ENCODE measurements at places on chromosomes 1 and 21.

DNA sequence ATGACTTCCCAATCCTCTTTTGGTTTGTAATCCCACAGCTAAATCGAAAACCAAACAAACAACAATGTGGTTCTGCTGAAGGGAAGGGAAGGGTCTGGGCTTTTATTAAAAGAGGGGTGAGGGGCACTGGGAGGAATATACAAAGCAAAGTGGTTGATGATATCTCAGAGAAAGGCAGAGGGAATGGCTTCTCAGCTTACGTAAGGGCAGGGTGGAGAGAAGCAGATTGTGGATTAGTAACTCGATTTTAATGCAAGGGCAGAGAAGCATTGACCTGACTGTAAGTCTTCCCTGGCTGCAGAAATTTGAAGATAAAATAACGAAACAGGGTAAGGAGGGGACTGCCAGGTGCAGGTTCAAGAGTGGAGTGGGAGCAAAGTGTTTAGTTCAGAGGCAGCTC, 438.2 kb upstream of the LRRC7 start:
- no peak for DNase-seq

GRCh38 chr1:53165408-53165961, 23.0 kb upstream of the SLC1A7 start:
- no peak for DNase-seq

DNA sequence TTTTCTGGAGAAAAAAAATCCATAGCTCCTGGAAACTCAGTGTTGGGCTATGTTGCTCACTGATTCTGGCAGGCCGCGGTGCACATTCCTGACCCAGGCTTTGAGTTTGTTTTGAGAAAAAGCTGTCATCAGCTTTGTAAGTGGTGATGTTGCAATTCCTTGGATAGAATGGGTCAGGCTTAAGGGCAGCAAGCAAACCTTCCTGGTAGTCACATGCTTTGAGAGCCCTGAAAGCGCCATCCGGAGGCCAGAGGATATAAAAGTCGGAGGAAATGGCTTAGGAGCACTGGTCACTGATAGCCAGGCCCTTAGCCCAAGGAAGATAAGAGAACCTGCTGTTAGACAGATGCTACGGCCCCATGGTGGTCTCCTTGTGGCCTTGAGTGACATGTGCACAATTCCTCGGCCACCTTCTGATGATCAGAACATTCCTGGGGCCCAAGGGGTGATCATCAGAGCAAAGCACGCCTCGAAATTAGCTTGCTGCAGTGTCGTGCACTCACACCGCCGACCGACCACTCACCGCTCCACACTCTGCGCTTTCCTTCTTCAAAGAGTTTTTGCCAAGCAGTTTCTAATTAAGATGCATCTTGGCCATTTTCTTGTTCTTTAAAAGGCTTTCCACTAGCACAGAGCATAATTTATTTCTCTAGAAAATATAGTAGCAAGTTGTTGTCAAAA, 78.6 kb downstream of the MAN1C1 start:
- peak; percentile 93 for DNase-seq

DNA sequence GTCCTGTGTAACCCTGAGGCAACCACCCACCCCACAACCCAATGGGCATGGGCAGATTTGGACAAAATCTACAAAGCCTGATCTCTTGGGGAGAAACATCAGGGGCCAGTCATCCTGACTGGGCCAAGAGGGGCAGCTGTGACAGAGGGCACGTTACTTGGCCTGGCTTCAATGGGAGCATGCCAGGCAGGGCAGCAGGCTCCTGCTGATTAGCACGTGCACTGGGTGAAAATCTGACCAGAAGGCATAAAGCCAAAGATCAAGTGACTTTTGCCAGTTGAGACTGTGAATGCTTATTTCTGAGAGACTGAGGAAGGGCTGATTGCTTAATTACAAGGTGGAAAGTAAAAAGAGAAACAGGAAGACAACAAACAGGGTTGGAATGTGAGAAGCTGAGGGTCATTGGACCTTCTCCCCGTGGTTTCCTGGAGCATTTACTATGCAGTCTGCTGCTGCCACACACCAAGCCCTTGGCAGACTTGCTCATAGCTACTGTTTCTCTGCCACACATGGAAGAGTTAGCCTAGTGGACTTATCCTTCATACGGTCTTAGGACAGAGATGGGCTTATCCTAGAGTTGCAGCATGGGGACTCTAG, 39.8 kb upstream of the TNR start:
- no peak for DNase-seq

GRCh38 chr1:22936681-22937080, 36.0 kb downstream of the LACTBL1 start:
- DNase-seq: no peak

DNA sequence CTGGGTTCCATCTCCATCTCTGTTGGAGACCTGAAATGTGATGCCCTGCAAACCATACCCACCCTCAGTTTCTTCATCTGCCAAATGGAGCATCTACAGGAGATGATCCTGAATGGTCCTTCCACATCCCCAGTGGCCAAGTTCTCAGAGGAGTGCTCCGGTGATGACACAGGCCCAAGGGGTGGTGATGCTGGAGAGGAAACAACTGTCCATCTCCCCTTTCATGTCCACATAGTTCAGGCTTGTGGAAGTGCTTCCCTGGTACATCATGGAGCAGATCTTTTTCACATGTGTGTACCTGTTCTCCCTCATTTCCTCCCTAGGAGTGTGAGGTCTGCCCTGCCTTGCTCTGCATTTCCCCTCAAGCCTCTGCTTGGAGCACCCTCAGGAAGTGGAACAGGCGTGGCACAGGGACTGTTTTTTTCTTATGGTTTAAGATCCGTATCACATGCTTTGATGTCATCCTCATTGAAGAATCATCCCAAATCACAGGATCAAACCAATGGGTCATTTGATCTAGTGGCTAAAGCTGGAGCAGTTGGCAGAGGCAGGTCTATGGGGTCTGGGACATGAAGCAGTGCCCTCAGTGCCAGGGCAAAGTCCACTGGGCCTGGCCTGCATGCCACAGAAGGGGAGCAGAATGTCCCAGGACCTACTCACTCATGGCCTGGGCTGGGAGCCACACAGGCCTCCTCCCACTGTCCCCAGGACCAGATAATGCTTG, 8.2 kb upstream of the TRIM63 start:
- DNase-seq: no peak

- DNase-seq: no peak
Measured at GRCh38 chr1:226627924-226628611, 79.5 kb downstream of the STUM start.

- no peak for DNase-seq
Measured at GRCh38 chr1:160823296-160823695, 27.3 kb downstream of the LY9 start.

DNA sequence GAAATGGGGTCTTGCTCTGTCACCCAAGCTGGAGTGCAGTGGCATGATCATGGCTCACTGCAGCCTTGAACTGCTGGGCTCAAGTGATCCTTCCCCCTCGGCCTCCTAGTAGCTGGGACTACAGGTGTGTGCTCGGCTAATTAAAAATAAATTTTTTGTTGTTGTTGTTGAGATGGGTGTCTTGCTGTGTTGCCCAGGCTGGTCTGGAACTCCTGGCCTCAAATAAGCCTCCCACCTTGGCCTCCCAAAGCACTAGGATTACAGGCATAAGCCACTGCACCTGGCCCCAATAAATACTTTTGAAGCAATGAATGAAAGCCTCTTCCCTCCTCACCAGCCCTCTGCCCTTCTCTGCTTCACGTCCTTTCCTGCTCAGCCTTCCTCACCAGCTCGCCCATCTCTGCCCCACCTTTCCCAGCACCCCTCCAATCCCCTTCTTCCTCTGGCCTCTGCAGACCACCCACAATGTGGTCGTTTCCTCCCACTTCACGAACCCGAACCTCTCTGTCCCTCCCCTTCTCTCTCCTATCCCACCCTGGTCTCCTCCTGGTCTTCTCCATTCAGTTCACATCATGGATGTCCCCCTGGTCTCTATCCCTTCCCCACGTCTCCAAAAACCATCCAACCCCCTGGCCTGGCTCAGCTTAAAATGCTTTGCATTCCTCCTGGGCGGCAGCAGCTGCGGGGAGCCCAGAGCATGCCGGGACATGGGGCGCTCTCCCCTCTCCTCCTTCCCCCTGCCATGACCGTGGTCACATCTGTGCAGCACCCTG, 38.4 kb downstream of the RAP1GAP start:
- no peak for DNase-seq

- DNase-seq: peak; percentile 40
Measured at GRCh38 chr1:172002725-172003345, 161.5 kb downstream of the DNM3 start.

GRCh38 chr21:43193651-43194302, 25.0 kb downstream of the CRYAA start:
- DNase-seq: peak; percentile 49

GRCh38 chr1:178510155-178510554, 2.8 kb upstream of the TEX35 start:
- DNase-seq: no peak

DNA sequence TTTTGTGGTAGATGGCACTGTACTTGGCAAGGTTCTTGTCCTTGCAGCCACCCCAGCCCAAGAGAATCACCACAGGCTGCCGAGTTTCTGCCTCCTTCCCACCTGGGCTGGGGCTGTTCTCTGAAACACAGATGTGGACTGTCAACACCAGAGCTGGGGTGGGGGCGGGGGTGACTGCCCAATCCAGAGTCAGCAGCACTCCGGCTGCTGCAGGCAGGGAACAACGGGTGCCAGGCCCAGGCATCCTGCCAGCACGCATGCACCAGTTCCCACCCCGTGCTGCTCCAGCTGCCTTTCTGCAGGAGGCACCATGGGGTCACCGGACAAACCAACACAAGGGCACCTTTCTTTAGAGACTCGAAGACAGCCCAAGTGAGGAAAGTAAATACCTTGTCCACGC, 14.1 kb downstream of the TMEM53 start:
- DNase-seq: no peak

DNA sequence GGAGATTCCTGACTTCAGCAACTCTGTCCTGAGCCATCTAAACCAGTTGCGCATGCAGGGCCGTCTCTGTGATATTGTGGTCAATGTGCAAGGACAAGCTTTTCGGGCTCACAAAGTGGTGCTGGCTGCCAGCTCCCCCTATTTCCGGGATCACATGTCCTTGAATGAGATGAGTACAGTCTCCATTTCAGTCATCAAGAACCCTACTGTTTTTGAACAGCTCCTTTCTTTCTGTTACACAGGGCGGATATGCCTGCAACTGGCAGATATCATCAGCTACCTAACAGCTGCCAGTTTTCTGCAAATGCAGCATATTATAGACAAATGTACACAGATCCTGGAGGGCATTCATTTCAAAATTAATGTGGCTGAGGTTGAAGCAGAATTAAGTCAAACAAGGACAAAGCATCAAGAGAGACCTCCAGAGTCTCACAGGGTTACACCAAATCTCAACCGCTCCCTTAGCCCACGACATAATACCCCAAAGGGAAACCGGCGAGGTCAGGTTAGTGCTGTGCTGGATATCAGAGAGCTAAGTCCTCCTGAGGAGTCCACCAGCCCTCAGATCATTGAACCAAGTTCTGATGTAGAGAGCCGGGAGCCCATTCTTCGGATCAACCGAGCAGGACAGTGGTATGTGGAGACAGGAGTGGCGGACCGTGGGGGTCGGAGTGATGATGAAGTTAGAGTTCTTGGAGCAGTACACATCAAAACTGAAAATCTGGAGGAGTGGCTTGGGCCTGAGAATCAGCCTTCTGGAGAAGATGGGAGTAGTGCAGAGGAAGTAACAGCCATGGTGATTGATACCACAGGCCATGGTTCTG, 2.3 kb downstream of the ZBTB37 start:
- no peak for DNase-seq

DNA sequence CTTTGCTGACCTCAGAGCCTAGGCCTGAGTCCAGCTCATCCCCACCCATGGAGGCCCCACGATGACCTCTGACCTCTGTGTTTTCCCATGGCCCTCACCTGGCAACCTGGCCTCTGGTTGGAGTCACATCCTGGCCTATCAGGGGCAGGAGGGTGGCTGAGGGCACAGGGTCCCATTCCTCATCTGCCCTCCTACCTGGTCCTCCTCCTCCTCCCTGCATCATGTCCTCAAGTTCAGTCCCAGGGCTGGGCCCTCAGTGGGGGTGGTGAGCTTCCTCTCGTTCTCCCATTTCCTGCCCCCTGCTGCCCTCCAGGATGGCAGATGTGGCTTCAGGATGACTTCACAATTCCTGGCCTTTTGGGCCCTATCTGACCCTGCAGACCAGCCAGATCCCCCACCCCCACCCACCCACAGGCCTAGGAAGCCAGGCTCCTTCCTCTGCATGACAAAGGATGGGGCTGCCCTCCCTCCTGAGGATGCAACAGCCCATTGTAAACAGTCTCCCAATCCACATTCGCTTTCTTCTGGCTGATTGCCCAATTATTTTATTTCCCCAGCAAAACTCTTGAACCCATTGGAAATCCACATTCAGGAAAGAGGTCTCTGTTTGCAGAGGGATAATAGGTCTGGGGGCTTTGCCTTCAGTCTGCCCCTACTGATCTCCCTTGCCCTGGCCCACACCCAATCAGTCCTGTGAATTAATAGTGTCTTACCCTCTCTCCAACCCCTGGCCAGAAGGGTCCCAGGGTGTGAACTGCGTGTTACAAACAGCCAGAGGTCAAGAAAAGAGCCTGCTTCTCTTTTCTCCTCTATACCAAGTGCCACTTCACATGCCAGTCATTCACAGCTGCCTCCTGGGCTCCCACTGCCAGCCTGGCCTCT, 10.3 kb upstream of the LEFTY1 start:
- DNase-seq: no peak

DNA sequence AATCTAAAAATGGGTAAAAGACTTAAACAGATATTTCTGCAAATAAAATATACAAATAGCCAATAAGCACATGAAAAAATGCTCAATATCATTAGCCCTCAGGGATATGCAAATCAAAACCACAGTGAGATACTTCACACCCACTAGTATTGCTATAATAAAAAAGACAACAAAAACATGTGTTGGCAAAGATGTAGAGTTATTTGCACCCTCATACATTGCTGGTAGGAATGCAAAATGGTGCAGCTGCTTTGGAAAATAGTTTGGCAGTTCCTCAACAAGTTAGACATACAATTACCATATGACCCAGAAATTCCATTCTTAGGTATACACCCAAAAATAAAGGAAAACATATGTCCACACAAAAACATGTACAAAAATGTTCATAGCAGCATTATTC, 30.2 kb downstream of the ZZZ3 start:
- no peak for DNase-seq

DNA sequence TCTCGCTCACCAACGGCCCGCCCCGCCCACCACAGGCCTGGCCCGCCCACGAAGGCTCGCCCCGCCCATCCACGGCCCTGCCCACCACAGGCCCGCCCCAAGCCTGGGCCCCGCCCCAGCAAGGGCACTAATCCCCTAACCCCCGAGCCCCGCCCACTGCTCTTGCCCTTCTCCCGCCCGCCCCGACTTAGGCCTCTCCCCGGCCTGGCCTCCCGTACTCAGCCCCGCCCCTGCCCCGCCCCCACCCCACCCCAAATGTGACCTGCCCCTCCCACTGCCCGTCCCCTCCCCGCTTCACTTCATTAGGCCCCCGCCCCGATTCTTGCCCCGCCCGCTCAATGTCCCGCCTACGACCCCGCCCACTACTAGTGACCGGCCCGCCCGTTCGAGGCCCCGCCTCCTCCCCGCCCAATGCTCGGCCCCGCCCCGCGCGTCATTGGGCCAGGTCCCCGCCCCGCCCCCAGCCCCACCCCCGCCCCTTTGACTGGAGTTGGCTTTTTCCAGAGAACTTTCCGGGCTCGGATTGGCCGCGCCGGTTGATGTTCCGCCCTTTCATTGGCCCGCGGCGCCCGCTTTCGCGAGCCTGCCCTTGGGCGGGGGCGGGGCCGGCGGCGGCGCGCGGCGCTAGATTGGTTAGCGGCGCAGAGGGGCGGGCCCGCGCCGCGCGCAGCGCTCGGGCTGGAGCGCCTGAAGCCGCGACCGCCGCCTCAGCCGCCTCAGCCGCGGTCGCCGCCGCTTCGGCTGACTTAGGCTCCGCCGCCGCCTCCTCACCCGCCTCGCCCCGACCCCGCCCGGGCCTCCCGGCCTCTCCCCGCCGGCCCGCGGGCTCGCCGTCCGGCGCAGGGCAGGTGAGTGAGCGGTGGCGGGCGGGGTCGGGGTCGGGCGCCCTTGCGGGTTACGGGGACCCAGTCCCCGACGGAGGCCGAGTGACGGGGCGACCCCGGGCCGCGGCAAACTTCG, at the start of gene PCBP3:
Gene PCBP3 (plus strand): TSS at position 705 of the 960 bp plus-strand sequence. CDS start 206,361 bp downstream, outside the sequence.
- peak; percentile 44 for DNase-seq
